Stimulated activated CD8-positive, alpha-beta memory T cell treated with anti-CD3 and anti-CD28 coated beads, Interleukin-7, amount 100 ng/mL, for 1 hour (primary cell): ENCODE measurements at places on chromosomes 13 and 19.

DNA sequence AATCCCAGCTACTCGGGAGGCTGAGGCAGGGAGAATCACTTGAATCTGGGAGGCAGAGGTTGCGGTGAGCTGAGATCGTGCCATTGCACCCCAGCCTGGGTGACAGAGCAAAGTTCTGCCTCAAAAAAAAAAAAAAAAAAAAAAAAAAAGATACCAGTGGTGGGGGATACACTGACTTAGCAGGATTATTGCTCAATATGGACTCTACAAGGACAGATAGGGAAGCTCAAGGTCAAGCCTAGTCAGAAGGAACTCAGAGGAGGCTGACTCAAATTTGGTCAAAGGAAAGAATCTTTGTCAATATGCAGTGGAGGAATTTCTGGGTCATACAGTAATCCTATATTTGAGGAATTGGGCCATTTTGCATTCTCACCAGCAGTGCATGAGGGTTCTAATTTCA, 6.7 kb upstream of the DIAPH3 start:
- DNase-seq: no peak

- no peak for DNase-seq
Measured at GRCh38 chr13:77863144-77863543, 55.5 kb downstream of the EDNRB start.

DNA sequence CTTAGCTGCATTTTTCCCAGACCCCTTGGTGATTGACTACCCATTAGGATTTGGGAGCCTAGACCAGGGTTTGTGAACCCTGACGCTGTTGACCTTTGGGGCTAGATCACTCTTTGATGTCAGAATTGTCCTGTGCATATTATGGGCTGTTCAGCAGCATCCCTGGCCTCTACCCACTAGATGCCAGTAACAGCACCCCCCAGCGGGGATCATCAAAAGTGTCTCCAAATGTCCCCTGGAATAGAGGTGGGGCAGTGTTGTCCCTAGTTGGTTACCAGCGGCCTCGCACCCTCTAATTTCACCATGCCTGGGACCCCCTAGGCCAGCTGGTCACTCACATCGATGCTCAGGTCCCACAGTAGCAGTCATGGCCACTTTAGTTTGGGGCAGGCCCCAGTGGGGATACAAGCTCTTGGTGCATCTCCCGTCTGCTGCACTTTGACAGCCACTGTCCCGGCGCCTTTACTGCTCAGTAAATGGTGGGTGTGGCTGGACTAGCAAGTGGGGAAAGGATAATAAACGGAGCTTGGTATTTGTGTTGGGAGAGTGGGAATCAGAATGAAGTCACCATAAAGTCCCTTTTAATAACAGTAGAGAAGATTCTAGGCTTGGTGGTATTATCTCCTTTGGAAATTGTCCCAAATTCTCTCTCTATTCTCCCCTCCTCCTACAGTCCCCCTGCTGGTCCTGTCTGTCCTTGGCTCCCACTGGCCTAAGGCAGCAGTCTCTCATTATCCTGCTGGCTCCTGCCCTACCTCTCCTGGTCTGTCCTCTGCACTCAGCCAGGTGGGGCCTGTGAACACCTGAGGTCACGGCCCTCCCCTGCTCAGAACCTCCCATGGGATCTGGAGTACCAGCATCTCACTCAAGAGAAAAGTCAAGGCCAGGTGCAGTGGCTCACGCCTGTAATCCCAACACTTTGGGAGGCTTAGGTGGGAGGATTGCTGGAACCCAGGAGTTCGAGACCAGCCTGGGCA, 80.6 kb downstream of the SIPA1L3 start:
- DNase-seq: no peak

- no peak for DNase-seq
Measured at GRCh38 chr13:110546926-110547325, 14.6 kb downstream of the RAB20 start.

DNA sequence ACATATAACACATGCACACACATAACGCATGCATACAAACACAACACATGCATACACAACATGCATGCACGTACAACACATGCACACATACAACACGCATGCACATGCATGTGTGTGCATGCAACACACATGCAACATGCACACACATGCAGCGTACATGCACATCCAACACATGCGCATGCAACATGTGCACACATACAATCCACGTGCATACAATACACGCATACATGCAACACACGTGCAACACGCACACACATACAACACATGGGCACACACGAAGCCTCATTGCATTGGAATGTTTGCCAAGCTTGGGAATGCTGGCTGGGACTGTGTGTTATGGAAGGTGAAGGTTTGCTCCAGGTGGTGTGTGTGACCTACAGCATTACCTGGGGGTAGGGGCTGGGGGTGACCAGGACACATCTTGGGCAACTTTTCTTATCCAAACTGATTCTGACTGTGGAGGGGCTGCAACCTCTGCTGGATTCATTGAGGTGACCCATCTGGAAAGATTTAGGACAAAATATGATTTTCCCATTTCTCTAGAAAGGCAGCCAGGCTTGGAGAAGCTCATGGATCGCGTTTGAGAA, 58.9 kb downstream of the SPACA7 start:
- no peak for DNase-seq

DNA sequence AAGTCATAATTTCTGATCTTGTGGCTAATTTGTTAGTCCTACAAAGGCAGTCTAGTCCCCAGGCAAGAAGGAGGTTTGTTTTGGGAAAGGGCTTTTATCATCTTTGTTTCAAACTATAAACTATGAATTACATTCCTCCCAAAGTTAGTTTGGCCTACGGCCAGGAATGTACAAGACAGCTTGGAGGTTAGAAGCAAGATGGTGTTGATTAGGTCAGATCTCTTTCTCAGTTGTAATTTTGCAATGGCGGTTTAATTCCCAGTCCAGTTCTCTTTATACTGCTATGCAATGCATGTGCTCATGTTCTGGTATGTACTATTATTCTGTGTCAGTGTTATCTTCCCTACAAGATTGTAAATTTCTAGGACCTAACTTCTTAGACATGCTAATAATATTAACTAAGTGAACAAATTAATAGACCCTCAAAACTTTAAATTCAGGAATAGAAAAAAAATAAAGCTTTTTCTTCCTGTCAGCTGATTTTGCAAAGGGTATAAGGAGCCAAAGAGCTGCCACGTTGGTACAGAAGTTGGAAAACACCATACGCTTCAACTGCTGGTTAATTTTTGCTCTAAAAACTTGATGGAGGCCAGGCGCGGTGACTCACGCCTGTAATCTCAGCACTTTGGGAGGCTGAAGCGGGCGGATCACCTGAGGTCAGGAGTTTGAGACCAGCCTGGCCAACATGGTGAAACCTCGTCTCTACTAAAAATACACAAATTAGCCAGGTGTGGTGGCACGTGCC, 1.3 kb upstream of the DNAJC15 start:
- no peak for DNase-seq

GRCh38 chr19:13150931-13151604, 857 bp downstream of the IER2 start:
- no peak for DNase-seq

DNA sequence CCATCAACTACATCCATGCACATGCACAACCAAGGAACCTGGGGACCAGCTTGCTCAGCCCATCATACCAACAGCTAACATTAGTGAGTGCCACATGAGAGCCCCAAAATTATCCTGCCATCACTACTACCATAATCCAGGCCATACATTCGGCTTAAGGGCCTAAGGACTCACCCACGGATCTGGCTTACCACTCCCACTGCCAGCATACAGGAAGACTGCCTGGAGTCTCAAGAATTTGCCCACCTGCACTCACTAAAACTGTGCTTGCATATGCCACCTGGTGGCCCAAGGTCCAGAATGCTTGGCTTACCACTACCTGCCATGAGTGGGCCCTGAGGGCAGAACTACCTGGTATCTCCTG, 1562.9 kb upstream of the PRR20A start:
- no peak for DNase-seq

DNA sequence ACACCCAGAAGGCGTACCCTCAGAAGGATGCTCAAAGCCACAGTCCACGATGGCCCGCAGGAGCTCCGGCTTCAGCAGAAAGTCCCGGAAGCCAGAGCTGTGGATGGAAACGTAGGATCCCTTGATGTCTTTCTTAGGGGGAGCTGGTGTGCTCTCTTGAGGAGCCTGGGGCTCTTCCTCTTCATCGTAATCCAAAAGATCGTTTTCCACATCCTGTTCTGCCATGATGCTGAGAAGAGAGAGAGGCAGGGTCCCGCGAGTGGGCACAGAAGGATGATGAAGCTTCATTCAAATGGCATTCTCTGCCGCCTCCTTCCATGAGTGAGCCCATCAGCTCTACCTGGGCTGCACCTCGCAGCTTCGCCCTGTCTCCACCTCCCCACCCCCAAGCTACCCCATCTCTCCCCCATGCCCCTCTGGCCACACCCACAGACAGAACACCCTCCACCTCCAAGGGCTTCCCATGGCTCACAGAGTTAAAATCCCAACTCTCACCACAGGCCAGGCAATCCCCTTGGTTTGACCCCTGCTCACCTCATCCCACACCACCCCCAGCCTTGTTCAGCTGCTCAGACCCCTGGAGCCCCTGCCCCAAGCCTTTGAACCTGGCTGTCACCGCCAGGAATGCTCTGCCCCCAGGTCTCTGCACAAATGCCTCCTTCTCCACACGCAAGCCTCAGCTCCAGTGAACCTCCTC, 6.0 kb downstream of the DDX39A start:
- no peak for DNase-seq

- no peak for DNase-seq
Measured at GRCh38 chr19:13881251-13881691, 4.3 kb downstream of the NANOS3 start.

GRCh38 chr13:89181041-89181440, 1509.9 kb downstream of the SLITRK5 start:
- no peak for DNase-seq

- DNase-seq: no peak
Measured at GRCh38 chr13:113429608-113429985, 23.7 kb downstream of the ADPRHL1 start.
